ENCODE measurements at places on chromosomes 2 and 18.

DNA sequence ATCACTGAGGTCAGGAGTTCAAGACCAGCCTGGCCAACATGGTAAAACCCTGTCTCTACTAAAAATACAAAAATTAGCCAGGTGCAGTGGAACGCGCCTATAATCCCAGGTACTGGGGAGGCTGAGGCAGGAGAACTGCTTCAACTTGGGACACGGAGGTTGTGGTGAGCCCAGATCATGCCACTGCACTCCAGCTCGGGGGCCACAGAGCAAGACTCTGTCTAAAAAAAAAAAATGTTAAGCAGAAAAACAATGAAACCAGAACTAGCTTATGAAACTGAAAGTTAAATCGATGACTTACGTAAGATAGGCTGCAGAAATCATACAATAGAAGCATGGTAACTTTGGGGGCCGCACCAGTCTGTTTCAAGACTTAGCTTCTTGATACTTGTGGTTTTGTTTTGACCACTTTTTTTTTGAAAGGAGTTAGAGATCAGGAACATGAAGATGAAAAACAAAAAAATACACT is 6.2 kb upstream of the GPR155 start:
- DNase-seq: no peak

DNA sequence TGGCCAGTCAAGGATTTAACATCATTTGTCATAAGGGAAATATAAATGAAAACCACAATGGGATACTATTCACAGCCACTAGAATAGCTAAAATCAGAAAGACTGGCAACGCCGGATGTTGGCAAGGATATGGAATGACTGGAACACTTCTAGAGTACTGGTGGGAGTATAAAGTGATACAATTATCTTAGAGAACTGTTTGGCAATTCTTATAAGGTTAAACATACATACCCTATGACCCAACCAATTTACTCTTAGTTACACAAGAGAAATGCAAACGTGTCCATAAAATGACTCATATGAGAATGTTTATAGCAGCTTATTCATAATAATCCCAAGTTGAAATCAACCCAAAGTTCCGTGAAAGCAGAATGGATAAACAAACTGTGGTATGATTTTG is 35.1 kb downstream of the MAPK4 start:
- DNase-seq: no peak

DNA sequence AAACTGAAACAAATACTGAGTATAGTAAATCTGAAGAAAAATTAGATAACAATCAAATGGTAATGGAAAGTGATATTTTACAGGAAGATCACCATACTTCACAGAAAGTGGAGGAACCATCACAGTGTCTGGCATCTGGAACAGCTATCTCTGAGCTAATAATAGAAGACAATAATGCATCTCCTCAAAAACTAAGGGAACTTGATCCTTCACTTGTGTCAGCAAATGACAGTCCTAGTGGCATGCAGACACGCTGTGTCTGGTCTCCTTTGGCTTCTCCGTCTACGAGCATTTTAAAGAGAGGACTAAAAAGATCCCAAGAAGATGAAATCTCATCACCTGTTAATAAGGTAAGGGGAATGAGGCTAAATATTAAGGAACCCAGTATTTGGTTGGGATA is 56.1 kb downstream of the RIF1 start:
- no peak for DNase-seq

GRCh38 chr2:230870544-230871360 is 6.0 kb downstream of the ITM2C start:
- DNase-seq: no peak

- peak; percentile 89 for DNase-seq
Measured at GRCh38 chr2:121907928-121908327, 152.5 kb downstream of the TSN start.

GRCh38 chr2:66080127-66080526 is 354.8 kb upstream of the MEIS1 start:
- no peak for DNase-seq

GRCh38 chr18:7856733-7857132 is 289.6 kb downstream of the PTPRM start:
- no peak for DNase-seq

DNA sequence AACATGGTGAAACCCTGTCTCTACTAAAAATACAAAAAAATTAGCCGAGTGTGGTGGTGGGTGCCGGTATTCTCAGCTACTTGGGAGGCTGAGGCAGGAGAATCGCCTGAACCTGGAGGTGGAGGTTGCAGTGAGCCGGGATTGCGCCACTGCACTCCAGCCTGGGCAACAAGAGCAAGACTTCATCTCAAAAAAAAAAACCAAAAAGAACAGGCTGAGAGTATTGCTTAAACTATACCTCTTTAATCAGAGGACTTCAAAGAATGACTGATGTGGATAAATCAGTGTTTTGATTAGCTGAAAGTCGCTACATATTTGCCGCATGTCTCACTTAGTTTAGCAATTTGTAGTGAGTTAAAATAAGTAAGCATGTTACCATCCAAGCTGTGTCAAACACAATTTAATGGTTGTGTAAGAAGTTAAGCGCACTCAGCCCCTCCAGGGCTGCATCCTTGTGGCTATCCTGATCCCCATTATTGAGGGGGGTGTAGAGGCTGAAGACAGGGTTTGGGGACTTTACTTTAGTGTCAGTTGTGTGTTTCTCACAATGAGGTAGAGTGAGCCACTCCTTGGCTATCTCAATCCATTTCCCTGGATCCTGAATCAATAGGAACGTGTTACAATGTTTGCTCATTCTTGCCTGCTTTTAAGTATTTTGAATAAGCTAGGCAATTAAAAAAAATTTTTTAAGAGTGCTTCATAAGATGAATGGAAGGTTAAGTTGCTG is 11.0 kb upstream of the FARP2 start:
- no peak for DNase-seq

DNA sequence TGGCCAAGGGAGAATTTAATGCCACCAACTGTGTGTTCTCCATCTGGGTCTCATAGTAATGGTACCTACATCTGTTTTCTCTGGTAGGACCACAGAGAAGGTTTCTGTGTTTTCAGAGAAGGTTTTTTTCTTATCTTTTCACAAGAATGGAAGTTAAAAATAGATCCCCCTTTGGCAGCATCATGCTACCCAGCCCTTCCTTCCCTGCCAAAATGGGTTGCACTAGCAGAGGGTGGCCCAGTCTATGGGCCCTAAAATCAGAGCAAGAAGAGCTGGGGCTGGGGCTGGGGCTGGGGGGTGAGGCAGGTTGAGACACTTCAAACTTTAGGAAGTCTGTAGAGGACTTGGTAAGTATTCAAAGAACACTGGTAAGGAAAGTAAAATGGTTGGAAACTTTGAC is 44.8 kb upstream of the ZDBF2 start:
- DNase-seq: no peak

DNA sequence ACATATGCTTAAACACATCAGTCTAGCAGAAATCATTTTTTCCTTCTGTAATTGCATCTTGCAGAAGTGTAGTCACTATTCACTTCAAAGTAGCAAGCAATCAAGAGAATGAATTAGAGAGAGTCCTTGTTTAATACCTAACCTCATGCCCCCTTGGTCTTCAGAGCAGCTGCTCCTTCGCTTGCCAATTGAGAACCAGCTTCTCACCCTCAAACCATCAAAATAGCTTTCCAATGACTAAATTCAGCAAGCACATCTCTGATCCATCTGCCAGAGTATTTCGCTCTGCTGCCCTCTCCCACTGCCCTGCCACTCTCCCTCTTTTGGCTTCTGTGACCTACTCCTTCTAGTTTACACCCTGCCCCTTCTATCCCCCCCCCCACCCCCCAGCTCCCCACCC is 120.7 kb upstream of the AGAP1 start:
- no peak for DNase-seq

- no peak for DNase-seq
Measured at GRCh38 chr2:216475767-216476166, 22.9 kb upstream of the RPL37A start.

DNA sequence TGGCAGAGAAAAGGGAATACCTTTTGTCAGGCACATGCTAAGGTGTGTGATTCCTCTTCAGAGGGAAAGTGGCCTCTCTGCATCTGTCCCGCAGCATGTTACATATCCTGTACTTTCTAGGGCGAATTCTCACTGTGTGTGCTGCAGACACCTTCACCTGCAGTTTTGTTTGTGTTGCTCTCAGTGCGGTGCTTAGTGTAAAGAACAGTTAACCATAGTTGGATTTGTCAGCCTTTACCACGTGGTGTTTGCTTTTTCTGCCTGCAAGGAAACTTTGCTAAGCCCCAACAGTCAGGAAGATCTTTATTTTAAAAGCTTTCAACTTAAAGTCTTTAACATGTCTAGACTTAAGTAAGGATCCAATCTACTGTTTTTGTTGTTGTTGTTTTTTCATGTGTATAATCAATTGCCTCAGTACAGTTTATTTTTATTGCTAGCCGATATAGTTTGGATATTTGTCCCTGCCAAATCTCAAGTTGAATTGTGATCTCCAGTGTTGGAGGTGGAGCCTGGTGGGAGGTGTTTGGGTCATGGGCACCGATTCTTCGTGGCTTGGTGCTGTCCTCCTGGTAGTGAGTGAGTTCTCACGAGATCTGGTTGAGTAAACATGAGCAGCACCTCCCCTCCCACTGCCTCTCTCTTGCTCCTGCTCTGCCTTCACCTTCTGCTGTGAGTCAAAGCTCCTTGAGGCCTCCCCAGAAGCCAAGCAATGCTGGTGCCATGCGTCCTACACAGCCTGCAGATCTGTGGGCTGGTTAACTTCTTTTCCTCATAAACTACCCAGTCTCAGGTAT is 90.6 kb downstream of the SNTG2 start:
- DNase-seq: peak; percentile 73
